Stimulated activated CD8-positive, alpha-beta memory T cell treated with anti-CD3 and anti-CD28 coated beads, Interleukin-15, amount 100 ng/mL, for 4 hours (primary cell): ENCODE measurements at places on chromosomes 1 and 21.

GRCh38 chr1:37629008-37629407 lies 5.7 kb downstream of the RSPO1 start:
- no peak for DNase-seq

DNA sequence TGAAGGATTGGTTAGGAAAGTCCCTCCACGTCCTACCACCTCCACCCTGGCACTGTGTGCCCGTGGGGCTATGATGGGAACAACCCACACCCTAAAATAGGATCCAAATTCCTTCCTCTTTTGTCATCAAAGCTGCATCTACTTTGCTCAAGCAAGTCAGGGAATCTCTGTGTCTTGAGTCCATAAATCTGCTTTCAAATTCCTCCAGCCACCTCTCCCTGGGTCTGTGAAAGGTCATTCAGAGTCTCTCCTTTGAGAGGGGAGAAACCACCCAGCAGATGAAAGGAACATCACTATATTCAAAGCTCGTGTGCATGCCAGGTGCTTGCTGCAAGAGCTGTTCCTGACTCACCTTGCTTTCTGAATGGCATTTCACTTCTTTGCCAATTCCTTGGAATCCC lies 243.6 kb downstream of the TM2D1 start:
- no peak for DNase-seq

- DNase-seq = peak; percentile 12
These were observed 16.4 kb upstream of the RAB29 start for GRCh38 chr1:205791568-205792180.

DNA sequence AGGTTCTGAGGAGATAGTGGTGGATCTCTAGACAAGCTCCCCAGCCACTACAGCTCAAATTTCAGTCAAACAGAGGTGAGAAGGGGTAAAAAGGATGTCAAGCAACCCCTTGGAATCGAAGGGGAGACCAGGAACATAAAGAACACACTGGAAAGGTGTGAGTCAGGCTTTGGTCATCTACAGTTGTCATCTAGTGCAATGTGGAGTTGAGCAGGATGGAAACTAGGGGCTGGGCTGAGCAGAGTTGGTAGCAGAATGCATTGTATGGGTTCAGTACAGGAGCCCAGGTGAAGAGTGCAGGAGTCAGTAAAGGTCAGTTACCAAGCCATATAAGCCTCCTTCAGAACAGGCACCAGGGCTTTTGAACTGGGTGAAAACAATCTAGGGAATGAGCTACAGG lies 52.7 kb upstream of the VAV3 start:
- DNase-seq = no peak

GRCh38 chr21:41152147-41152546 lies 15.8 kb upstream of the BACE2 start:
- no peak for DNase-seq

GRCh38 chr1:199042193-199042592 lies 403.4 kb downstream of the PTPRC start:
- DNase-seq = no peak
